ENCODE measurements at places on chromosomes 11 and 22.
A peak's percentile ranks its signal among the peaks of the same experiment; 100 is the strongest.

DNA sequence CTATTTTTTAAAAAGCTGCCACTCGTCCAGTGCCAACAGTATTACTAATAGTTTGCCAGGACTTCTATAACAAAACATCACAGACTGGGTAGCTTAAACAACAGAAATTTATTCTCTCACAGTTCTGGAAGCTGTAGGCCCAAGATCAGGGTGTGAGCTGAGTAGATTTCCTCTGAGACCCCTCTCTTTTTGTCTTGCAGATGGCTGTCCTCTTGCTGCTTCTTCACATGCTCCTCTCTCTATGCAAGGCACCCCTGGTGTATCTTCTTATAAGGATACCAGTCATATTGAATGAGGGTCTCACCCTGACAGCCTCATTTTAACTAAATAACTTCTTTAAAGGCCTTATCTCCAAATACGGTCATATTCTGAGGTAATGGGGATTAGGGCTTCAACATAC, 390.9 kb downstream of the DLG2 start:
- DNase-seq = no peak

DNA sequence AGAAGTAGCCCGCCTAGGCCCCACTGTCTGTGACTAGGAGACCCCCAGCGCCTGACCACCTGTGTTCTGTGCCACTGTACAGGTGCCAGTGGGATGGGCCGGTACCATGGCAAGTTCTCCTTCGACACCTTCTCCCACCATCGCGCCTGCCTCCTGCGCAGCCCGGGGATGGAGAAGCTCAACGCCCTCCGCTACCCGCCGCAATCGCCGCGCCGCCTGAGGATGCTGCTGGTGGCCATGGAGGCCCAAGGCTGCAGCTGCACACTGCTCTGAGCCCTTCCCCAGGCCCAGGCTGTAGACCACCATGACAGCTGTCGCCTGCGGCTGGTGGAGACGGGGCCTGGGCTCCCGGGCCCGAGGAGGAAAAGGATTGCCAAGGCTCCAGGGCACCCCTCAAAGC, 2.8 kb upstream of the NDUFS8 start:
- DNase-seq = no peak

GRCh38 chr22:43821606-43822425, 9.7 kb upstream of the EFCAB6 start:
- no peak for DNase-seq

DNA sequence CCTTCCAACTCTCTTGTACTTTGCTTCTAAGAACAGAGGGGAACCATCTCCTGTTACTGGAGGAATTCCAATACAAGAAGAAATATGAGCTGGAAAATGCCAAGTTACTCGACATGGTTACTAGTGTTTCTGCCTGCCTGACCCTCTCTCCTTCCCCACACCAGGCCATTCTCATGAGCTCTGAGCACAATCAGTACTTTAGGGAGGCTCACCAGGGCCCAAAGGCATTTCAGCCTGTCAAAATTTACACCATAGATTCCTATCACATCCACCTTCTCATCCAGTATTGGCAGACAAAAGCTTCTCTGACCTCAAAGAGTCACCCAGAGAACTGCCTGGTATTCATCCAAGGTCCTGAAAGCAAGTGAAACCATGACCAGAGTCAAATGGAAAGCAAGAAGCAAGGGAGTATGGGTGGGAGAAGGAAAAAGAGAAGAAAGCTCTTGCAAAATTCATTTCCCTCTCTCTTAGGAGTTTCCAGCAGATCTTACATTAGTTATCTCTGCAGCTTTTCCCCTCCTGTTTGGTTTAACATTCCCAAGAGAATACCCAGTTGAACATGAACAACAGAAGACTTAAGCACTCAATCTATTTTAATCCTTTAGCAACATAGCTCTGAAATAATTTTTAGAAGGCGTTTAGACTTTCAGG, 58.7 kb upstream of the NCAM1 start:
- DNase-seq = no peak

- no peak for DNase-seq
Measured at GRCh38 chr11:45233804-45234170, 52.4 kb downstream of the SYT13 start.

DNA sequence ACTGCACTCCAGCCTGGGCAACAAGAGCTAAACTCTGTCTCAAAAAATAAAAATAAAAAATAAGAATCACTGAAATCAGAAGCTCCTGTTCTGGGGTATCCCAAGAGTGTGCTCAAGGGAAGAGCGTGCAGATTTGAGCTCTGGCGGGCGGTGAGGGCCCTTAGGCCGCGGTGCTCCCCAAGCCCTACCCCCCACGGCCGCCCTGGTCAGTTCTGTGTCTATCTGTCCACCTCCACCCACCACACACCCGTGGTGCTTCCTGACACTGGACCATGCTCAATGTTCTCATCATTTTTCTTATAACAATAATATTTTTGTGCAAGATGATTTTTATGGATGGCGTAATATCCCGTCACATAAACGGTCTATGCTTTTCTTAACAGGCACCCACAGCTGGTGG, 71.1 kb downstream of the RTL6 start:
- DNase-seq = no peak

DNA sequence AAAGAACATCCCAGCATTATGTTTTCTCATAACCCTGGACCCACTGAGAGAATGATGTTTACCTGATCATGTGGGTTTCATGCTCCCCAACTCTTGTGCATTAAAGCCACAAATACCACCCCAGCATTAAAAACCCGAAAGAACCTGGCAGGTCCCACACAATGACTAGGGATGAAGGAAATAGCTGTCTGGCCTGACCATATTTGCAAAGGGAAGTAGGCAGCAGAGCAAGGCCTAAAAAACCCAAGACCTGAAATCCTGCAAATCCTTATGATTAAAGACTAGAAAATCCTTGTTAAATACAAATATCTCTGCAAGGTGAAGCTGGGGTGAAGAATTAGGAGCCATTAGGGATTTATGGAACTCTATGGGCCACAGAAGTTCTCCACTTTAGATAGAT, 23.7 kb downstream of the PAK1 start:
- DNase-seq = no peak

GRCh38 chr11:27120211-27120610, 79.6 kb downstream of the BBOX1 start:
- no peak for DNase-seq

DNA sequence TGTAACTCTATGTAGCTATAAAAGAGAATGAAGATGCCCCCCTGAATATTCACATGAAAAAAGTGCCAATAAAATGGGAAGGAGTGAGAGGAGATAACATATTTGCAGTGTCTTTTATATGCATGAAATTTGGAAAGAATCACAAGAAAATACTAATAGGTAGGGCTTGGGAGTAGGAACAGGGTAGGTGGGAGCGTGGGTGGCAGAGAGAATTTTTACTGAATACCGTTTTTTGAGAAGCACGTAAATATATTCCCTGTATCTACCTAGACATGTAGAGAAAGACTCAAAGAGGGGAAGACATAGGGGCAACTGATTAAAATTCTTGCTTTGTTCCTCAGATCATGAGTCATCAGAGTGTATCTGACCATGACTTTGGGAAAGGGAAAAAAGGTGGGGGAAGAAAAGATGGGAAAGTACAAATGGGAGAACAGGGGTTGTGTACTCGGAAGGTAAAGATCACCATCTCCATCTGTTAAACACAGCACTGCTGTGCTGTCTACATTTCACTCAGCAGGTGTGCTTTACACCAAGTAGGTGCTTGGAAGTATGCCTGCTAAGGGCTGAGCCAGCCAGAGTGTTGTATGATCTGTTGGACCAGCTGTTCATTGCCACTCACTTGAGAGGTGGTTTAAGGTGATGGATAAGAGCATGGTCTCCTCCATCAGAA, 16.0 kb downstream of the PRR5L start:
- no peak for DNase-seq

DNA sequence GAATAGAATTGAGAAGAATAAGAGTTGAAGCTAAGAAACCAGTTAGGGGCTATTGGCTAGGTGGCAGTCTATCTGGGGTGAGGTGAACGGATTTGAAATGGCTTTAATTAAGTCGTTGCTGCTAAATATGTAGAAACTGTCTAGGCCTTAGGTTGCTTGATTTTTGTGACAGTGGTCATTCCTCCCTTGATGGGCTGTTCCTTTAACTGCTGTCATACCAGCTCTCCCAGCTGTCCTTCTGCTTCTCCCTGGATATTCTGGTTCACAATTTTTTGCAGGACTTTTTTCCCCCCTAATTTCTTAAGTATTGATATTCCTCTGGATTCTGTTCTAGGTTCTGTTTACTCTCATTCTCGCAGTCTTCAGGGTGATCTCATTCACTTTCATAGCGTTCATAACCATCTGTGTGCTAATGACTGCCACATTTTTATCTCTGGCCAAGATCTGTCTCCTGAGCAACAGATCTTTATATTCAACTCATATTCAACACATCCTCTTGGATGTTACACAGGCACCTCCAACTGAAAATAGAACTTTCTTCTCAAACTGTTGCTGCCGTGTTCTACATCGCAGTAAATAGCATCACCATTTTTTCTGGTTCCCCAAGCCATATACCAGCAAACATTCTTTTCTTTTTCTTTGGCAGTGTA, 134.1 kb downstream of the UVRAG start:
- no peak for DNase-seq

- peak; percentile 54 for DNase-seq
Measured at GRCh38 chr11:16611926-16612565, 126.4 kb upstream of the C11orf58 start.

- DNase-seq = no peak
Measured at GRCh38 chr11:2679011-2679676, 20.6 kb downstream of the KCNQ1OT1 start.

DNA sequence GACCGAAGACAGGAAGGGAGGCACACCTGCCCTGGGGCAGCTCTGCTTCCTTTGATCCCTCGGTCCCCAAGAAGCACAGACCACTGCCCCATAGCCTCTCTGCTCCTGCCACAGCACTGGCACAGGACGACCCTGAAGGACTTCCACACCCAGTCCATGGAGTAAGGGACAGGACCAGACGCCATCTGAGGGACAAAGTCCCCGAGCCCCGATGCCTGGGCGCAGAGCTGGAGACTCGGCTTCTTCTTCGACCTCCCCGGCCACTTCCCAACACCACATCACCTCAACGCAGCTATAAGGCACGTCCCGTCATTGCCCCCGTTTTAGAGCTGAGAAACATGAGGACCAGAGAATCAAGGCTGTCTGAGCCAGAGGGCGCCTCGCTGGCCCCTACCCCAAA, 310.5 kb downstream of the BRD1 start:
- no peak for DNase-seq

- DNase-seq = no peak
Measured at GRCh38 chr22:43819421-43819921, 7.4 kb upstream of the EFCAB6 start.
